Stimulated activated CD8-positive, alpha-beta memory T cell treated with anti-CD3 and anti-CD28 coated beads, Interleukin-7, amount 100 ng/mL, for 24 hours (primary cell): ENCODE measurements at places on chromosomes 7 and 10.

DNA sequence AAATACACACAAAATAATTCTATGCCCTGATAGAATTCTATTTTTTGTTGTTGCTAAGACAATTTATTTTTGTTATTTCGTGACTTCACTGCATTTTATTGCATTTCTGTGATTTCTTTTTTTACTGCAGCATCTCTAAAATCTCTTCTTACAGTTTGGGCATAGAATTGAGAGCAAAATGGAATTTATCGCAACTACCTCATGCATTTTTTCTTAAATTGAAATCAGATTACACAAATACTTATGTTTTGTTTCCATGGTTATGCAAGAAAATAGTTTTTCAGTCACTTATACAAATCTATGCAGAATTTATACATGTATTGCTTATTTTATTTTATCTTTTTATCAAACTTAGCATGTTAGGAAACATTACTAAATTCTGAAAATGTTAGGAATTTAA lies 781.8 kb upstream of the LRRTM3 start:
- no peak for DNase-seq

- no peak for DNase-seq
Observed at GRCh38 chr7:53422291-53422690, 386.9 kb downstream of the POM121L12 start.

DNA sequence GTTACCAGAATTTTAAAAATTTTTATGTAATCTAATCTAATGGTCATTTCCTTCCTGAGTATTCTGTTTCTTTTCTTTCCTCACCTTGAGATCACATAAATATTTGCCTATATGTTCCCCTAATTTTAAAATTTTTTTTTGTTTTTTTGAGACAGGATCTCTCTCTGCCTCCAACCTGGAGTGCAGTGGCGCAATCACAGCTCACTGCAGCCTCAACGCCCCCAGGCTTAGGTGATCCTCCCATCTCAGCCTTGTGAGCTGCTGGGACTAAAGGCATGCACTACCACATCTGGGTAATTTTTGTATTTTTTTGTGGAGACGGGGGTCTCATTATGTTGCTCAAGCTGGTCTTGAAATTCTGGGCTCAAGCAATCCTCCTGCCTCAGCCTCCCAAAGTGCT lies 4.1 kb upstream of the PROSER2 start:
- DNase-seq = no peak

DNA sequence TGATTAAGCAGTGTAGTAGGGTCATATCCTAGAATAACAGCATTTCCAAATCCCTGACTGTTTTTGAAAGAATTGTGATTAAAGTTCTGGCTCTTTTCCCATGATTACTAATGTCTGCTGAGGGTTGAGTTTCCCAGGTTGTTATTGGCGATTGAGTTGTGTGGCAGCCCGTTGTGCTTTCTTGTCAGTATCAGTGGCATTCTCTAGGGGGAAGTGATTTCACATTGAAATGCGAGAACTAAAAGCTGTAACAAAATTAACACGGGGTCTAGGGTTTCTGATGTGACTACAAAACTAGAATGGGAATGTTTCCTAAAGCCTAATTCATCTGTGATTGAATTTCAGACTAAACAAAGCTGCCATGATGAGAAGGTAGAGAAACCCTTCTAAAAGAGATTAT lies 349.4 kb downstream of the EXOC4 start:
- DNase-seq = no peak

DNA sequence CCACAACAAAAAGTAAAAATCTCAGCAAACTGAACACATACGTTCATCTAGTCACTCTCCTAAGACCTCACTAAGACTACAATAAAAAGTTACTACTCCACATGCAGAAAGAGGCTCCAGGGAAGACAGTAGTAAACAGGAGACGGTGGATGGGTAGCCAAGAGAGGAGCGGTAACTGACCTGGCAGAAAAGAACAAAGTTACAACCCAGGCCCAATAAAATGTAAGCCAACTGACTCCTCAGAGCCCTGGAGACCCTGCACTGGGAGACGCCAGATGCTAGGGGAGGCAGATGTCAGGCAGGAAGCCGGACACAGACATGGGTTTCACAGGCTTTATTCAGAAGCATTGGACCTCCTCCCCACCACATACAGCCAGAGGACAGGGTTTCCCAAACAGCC lies 181.1 kb upstream of the NFE2L3 start:
- no peak for DNase-seq

- DNase-seq = no peak
Observed at GRCh38 chr7:4766666-4767519, 8.5 kb upstream of the AP5Z1 start.

DNA sequence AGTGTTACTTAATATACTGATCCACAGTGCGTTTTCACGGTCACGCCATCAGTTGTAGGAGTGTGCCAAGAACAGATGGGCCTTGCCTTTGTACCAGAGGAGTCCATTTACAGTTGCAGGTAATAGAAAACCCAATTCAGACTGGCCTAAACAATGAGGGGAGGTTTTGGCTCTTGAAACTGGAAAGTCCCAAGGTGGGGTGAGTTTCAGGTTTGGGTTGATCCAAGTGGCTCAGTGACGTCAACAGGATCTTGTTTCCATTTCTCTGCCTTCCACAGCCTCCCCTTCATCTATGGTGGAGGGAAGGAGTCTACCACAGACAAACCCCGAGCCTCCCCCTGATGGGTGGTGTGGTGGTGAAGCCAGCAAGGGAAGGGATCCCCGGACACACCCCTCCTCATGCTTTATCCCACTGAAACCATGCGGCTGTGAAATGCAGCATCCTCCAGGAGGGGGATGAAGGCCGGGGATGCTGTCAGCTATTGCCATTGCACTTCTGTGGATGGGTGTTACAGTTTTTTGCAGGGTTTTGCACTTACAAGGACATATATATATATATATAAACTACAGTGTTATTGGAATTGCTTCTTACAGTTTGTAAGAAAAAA lies 14.8 kb upstream of the SH2D4B start:
- no peak for DNase-seq
